ENCODE measurements at places on chromosomes 16 and 17.
A peak's percentile ranks its signal among the peaks of the same experiment; 100 is the strongest.

GRCh38 chr17:82351254-82351712 is 7.8 kb upstream of the TEX19 start:
- no peak overlapping the region for H3K4me3 ChIP-seq
- DNase-seq, result no peak
- no peaks in the 10 kb centered on the region for H3K27me3 ChIP-seq
- no peak overlapping the region for H3K27ac ChIP-seq
- no peaks in the 10 kb centered on the region for H3K36me3 ChIP-seq

- H3K36me3 ChIP-seq, result peaks cover 31% of the 10 kb centered on the region
- peak within 1 kb of the TSS; percentile 82 for H3K4me3 ChIP-seq
- no peaks in the 10 kb centered on the region for H3K27me3 ChIP-seq
- peaks cover 18% of the 10 kb centered on the region for H3K4me1 ChIP-seq
- H3K27ac ChIP-seq, result peak within 1 kb of the TSS; percentile 98
Observed at GRCh38 chr16:89560378-89561141, at the start of gene RPL13. Gene RPL13 (plus strand): TSS chr16:89560682. CDS start chr16:89560960, 278 bp downstream.

DNA sequence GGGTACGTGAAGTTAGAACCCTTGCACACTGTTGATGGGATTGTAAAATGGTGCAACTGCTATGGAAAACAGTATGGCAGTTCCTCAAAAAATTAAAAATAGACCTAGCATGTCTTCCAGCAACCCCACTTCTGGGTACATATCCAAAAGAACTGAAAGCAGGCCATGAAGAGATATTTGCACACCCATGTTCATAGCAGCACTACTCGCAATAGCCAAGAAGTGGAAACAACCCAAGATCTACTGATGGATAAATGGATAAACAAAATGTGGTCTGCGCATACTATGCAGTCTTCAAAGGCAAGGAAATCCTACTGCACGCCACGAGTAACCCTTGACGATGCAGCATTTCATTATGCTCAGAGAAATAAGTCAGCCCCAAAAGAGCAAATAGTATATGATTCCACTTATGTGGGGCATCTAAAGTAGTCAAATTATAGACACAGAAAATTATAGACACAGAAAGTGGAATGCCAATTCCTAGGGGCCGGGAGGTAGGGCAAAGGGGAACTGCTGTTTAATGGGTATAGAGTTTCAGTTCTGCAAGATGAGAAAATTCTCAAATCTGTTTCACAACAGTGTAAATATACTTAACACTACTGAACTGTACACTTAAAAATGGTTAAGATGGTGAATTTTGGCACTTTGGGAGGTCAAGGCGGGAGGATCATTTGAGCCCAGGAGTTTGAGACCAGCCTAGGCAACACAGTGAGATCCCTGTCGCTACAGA is 17.2 kb downstream of the CORO7 start:
- peaks cover 3% of the 10 kb centered on the region for H3K36me3 ChIP-seq
- no peak overlapping the region for H3K27ac ChIP-seq
- peaks cover 9% of the 10 kb centered on the region for H3K4me1 ChIP-seq
- no peak overlapping the region for H3K4me3 ChIP-seq

DNA sequence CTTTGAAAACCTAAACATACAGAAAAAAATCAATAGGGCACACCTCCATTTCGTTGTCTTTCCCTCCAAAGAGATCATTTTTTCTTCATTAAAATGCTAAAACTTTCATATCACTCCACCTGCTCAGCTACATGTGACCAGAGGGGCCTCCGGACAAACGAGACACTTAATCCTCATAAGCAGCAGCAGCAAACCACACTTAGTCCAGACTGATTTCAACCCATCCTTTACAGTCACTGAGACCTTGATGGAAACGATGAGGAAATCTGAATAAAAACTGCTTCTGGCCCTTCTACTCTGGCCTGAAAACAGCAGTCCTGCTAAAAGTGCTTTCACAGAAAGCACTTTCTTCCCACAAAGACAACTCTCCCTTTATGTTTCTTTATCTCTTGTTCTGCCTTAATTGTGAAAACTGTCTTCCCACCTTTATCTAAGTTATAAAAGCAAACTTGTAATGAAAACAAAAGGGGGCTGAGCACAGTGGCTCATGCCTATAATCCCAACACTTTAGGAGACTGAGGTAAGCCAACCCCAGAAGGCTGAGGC is 4.6 kb downstream of the ANKRD11 start:
- no peak overlapping the region for H3K27ac ChIP-seq
- H3K4me1 ChIP-seq, result peaks cover 73% of the 10 kb centered on the region
- H3K27me3 ChIP-seq, result no peaks in the 10 kb centered on the region
- no peaks in the 10 kb centered on the region for H3K36me3 ChIP-seq

- H3K36me3 ChIP-seq, result no peaks in the 10 kb centered on the region
Observed at GRCh38 chr17:64264891-64265290, 1.8 kb upstream of the TEX2 start.

GRCh38 chr17:7538891-7539545 is 9.8 kb upstream of the TNFSF12 start:
- no peak overlapping the region for H3K4me3 ChIP-seq
- no peaks in the 10 kb centered on the region for H3K36me3 ChIP-seq
- no peak overlapping the region for H3K27ac ChIP-seq
- no peaks in the 10 kb centered on the region for H3K4me1 ChIP-seq

GRCh38 chr17:61837175-61838051 is 25.9 kb downstream of the BRIP1 start:
- H3K27ac ChIP-seq, result no peak overlapping the region
- DNase-seq, result no peak
- no peak overlapping the region for H3K4me3 ChIP-seq
- H3K36me3 ChIP-seq, result no peaks in the 10 kb centered on the region

DNA sequence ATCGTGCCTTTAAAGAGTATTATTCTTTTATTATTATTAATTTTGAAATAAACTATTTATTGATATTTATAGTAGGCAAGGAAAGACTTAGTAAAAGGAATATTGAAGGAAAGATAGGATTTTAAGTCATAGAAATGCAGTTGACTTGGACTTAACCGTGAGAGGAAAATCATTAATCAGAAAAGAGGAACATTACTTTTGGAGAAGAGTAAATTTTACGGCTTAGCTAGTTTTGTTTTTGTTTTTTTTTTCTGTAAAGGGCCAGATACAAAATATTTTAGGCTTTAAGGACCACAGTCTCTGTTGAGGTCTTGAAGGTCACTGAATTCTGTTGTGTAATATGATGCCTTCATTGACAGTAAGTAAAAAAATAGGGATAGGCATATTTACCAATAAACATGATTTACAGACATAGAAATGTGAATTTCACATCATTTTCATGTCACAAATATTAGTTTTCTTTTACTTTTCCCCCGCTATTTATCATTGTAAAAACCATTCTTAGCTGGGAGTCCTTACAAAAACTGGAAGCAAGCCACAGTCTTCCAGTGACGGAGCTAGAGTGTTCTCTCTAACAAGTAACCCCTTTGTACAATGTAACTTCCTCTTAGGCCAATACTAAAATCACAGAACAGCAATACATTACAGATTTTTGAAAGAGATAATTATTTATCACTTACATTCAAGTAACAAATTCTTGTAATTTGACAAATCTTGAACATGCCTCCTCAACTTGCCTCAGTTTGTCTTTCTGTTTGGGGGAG is 2.3 kb upstream of the KCNJ16 start:
- H3K4me1 ChIP-seq, result no peaks in the 10 kb centered on the region
- no peak for DNase-seq
- H3K27ac ChIP-seq, result no peak overlapping the region
- H3K36me3 ChIP-seq, result no peaks in the 10 kb centered on the region
- no peak overlapping the region for H3K4me3 ChIP-seq

DNA sequence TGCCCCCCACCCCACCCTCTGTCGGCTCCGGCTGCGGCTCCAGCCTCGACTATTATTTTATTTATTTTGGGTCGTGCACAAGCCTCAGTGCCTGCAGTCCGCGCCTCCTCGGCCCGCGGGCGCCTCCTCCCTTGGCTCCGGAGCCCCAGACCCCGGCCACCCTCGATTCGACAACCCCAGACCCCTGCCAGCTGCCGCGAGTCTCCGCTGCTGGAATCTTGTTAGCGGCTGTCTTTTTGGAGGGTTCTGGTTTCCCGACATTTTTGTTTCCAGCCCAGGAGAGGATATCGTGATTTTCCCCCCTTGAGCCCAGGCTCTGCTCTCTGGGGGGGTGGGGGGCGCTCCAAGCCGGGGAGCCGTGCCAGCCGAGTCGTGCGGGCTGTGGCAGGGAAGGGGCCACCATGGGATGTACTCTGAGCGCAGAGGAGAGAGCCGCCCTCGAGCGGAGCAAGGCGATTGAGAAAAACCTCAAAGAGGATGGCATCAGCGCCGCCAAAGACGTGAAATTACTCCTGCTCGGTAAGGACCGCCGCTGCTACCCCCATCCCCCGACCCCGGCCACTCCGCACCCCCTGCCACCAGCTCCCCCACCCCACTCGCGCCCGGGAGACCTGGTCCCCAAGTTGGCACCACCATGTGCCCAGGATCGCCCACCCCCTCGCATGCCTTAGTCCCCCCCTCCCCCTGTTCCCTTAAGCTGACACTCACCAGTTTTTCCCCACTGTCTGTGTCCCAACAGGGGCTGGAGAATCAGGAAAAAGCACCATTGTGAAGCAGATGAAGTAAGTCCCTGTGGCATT is 746 bp downstream of the GNAO1 start:
- H3K27ac ChIP-seq, result no peak overlapping the region
- peak overlapping the region; percentile 85 for H3K4me3 ChIP-seq
- H3K27me3 ChIP-seq, result no peaks in the 10 kb centered on the region

GRCh38 chr16:66728117-66728787 is 23.2 kb downstream of the DYNC1LI2 start:
- no peak for DNase-seq
- no peak overlapping the region for H3K4me3 ChIP-seq
- no peak overlapping the region for H3K27ac ChIP-seq
- H3K4me1 ChIP-seq, result no peaks in the 10 kb centered on the region

GRCh38 chr17:77609553-77610517 is 348.7 kb upstream of the TNRC6C start:
- no peaks in the 10 kb centered on the region for H3K36me3 ChIP-seq
- no peaks in the 10 kb centered on the region for H3K27me3 ChIP-seq
- peak overlapping the region; percentile 57 for H3K4me3 ChIP-seq

DNA sequence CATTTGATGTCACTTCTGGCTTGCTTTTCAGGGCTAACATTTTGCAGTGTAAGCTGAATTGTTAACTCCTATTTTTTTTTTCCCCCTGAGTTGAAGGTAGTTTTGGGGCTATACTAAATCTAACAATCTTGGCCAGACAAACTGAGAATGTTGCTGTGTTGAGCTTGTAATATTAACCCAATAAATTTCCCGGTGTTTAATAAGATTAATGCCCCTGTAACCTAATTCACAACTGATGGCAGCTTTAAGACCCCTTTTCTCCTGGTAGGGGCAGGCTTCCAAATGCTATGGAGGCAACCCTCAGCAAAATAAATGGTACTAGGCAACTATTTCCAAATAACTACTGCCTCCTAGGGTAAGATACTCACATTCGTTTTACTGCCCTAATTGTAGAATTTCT is 549.6 kb upstream of the KIF2B start:
- no peak for DNase-seq
- H3K27me3 ChIP-seq, result no peaks in the 10 kb centered on the region
- H3K4me3 ChIP-seq, result no peak overlapping the region
- H3K27ac ChIP-seq, result no peak overlapping the region
- H3K4me1 ChIP-seq, result peaks cover 3% of the 10 kb centered on the region
- no peaks in the 10 kb centered on the region for H3K36me3 ChIP-seq

- peaks cover 9% of the 10 kb centered on the region for H3K4me1 ChIP-seq
- no peak overlapping the region for H3K4me3 ChIP-seq
- no peak overlapping the region for H3K27ac ChIP-seq
- no peaks in the 10 kb centered on the region for H3K36me3 ChIP-seq
- no peak for DNase-seq
Observed at GRCh38 chr17:81102352-81102751, 63.0 kb upstream of the PVALEF start.

GRCh38 chr17:41773190-41773588 is 13.3 kb downstream of the JUP start:
- H3K4me1 ChIP-seq, result peaks cover 48% of the 10 kb centered on the region
- H3K27me3 ChIP-seq, result no peaks in the 10 kb centered on the region
- no peak overlapping the region for H3K4me3 ChIP-seq

- no peak overlapping the region for H3K4me3 ChIP-seq
- no peak for DNase-seq
- H3K4me1 ChIP-seq, result no peaks in the 10 kb centered on the region
- H3K27me3 ChIP-seq, result no peaks in the 10 kb centered on the region
- no peak overlapping the region for H3K27ac ChIP-seq
Observed at GRCh38 chr17:58051468-58051867, 31.8 kb upstream of the DYNLL2 start.

DNA sequence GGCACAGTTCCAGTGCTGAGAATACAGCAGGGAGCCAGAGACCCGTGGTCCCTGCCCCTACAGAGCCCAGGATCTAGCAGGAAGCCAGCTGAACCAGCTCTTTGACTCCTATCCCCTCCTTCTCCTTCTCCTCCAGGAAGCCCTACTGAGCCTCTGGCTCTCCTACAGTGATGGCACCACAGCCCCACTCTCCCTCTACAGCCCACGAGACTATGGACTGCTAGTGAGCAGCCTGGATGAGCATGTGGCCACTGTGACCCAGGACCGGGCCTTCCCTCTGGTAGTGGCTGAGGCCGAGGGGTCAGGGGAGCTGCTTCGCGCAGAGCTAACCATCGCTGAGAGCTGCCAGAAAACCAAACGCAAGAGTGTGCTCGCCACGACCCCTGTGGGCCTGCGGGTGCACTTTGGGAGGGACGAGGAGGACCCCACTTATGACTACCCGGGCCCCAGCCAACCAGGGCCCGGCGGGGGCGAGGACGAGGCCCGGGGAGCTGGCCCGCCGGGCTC is 57.7 kb downstream of the TMEM132E start:
- no peaks in the 10 kb centered on the region for H3K36me3 ChIP-seq
- no peak for DNase-seq
- no peaks in the 10 kb centered on the region for H3K27me3 ChIP-seq
- H3K27ac ChIP-seq, result no peak overlapping the region
- H3K4me3 ChIP-seq, result peak overlapping the region; percentile 69
- H3K4me1 ChIP-seq, result no peaks in the 10 kb centered on the region

- H3K4me1 ChIP-seq, result no peaks in the 10 kb centered on the region
- no peaks in the 10 kb centered on the region for H3K36me3 ChIP-seq
- H3K27ac ChIP-seq, result no peak overlapping the region
Observed at GRCh38 chr17:49484588-49484987, 10.5 kb upstream of the NGFR start.

- H3K27me3 ChIP-seq, result no peaks in the 10 kb centered on the region
- H3K36me3 ChIP-seq, result no peaks in the 10 kb centered on the region
- no peak for DNase-seq
- H3K4me3 ChIP-seq, result peak overlapping the region; percentile 71
Observed at GRCh38 chr17:10197721-10198508, 491 bp downstream of the GAS7 start.

- H3K27me3 ChIP-seq, result no peaks in the 10 kb centered on the region
- peaks cover 62% of the 10 kb centered on the region for H3K4me1 ChIP-seq
- peak overlapping the region; percentile 76 for H3K4me3 ChIP-seq
- DNase-seq, result no peak
- peaks cover 6% of the 10 kb centered on the region for H3K36me3 ChIP-seq
Observed at GRCh38 chr17:4945176-4945943, 3.0 kb downstream of the PFN1 start.

DNA sequence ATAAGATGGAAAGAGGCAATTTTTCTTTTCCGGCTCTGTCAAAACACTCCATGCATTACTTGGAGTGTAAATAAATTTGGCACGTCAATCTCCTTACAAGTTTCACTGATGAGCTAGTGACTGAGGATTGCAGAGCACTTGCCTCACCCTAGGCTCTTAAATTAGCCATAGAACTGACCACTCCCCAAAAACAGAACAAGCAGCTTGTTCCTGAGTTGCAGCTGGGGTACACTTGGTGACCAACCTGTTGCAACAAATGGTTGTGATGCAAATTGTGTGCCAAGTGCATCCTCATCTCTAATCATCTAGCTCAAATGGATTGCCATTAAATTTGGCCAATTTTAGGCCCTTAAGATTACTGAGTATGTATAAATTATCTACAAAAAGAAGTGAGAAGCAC is 67.0 kb downstream of the CACNG1 start:
- H3K4me1 ChIP-seq, result no peaks in the 10 kb centered on the region
- no peaks in the 10 kb centered on the region for H3K27me3 ChIP-seq
- H3K4me3 ChIP-seq, result no peak overlapping the region
- no peak overlapping the region for H3K27ac ChIP-seq

Data from thoracic aorta (tissue), 2 donors.